Muscle of arm (tissue), 14 donors: ENCODE measurements at places on chromosomes 5 and 9.

GRCh38 chr5:119357270-119357669 is 1.5 kb downstream of the TNFAIP8 start:
- no peak for DNase-seq

DNA sequence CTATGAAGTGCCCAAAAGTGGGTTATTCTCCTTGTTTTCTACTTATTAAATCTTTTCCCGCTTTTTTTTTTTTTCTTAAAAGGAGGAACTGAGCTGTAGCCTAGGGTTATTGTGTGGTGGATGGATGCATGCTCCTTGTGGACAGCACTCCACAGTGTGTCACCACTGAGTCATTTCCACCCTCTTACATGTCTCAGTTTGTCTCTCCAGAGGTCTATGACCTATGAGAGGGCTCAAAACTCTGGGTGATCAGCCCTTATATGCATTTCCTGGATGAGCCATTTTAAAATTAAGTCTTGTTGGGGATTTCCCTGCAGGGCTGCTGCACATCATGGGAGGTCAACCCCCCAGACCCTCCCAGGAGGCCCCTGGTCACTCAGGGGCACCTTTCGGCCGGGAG is 102.2 kb upstream of the MOCS2 start:
- DNase-seq, result no peak

GRCh38 chr5:55668356-55668755 is 43.8 kb downstream of the SLC38A9 start:
- no peak for DNase-seq

- DNase-seq, result no peak
Observed at GRCh38 chr9:126906091-126906490, 8.5 kb upstream of the RALGPS1 start.

- DNase-seq, result peak; percentile 17
Observed at GRCh38 chr9:21402386-21403251, 6.3 kb upstream of the IFNA8 start.

DNA sequence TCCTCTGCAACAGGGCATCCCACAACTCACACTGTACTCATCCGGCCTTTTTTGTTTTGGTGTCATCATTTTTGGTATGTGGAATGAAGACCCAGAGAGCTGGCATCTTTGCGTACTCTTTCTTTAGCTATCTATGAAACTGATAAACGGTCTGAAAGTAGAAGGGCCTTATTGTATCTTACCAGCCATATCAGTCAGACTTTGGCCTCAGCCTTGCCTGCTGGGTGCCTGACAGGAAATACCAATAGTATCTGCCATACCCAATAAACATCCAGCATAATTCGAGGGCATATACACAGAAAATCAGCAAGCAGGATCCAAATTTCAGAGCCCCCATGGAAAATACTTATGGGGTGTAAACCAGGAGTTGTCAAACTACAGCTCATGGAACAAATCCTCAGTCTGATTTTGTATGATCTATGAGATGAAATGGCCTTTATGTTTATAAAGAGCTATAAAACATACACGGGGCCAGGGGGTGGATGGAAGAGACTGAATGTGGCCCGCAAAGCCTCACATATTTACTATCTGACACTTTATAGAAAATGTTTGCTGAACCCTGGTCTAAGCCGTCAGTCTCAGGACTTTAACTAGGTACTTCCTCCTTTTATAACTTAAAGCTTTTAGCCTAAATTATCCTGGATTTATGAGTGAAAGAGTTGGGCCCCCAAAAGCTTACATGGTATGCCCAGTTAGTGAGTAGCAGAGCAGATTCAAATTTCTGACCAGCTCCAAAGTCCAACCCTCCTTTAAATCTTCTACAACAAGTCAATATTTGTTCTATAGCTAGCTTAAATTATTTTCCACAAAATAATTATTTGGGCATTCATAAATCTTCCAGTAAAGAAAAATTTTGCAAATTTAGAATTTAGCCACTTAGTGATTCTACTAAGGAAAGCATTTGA is 308.0 kb upstream of the PUM3 start:
- no peak for DNase-seq

DNA sequence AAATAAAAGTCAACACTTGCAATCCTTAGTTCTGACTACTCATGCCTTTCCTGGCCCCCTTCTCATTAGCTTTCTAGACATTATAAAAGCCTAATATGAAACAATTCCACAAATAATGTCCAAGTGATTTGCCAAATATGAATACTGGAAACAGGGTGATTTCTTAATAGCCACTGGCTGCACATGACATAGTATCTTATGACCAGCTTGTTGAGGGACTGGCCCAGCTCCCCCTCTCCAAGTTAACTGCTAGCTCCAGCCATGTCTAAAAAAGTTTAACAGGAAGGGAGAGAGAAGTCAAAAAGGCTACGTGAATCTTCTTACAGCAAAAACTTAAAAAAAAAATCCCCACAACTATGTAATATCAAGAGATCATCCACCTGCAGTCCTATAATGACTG is 1.5 kb downstream of the CERT1 start:
- no peak for DNase-seq

DNA sequence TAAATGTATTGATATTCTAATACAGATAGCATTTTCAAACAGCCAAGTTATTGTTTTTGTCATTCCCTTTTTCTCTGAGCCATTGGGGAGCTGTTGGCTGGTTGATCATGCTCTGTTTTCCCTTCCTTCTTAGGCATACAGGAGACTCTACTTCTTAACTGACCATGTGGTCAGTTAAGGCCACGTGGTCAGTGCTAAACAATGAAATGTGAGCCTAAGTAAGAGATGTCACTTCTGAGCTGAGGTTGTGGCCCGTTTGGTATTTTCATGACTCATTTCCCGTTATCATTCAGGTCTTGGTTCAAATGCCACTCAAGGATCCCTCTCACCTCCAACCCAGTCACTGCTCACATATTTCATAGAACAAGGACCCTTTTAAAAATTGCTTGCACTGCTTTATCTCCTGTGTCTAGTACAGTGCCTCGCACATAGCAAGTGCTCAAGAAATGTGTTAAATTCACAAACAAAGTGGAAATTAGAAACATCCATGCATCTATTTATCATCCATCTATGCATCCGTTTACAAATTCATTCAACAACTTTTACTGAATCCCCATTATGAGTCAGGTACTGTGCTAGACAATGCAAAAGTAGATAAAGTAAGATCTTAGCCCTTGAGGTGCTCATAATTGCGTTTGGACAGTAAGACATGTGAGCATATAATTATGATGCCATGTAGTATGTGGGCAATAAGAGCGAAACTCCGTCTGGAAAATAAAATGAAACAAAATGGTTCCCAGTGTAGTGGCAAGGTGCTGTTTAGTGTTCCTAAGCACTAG is 50.7 kb downstream of the ARRDC3 start:
- DNase-seq, result no peak

DNA sequence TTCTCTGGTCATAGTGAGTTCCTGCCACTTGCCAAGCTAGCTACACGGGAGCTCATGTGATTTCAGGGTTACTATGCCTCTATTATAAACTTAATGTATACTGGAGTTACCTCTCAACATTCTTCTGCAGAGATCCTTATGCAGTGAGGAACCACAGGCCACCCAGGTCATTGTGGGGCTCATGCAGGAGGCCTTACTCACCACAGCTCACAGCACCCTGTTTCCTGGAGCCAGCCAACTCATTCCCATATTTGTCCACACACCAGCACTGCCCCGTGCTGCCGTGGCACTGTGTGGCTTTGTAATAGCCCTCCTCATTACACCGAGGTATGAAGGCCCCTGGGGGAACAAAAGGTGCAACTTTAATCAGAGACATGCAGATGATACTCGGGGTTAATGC is 520.0 kb downstream of the SPOCK1 start:
- no peak for DNase-seq

DNA sequence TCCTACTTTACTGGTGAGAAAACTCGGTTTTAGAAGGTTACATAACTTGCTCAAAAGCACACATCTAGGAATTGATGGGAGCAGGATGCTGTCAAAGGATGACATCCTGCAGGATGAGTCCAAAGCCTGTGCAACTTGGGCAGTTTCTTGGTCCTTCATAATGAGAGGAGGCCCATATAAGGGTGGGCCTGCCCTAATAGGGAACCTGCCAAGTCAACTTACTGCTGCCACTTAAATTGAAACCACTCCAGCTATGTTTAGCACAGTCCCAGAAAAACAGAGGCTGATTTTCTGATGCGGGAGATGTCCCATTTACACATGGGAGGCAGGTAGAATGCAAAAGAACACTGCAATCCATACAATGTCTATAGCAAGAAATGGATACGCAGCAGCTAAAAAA is 61.8 kb downstream of the FBXO38 start:
- DNase-seq, result no peak

GRCh38 chr5:3364941-3365340 is 230.7 kb upstream of the IRX1 start:
- DNase-seq, result no peak

DNA sequence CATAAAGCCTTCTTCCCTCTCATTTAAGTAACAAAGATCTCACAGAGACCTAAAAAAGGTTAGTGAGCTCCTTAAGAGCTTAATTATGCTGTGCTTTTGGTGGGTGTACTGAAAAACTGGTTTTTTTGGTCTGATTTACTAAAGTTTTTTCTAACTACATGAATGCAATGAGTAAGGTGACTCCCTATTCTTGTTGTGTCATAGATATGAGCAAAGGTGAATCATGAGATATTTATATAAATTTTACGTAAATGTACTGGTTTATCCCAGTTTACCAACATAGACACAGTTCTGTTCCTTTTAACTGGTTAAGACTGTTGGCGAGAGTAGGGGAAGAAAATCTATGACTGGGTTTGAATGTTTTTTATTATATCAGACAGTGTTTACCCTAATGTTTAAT is 250.5 kb downstream of the NR2F1-AS1 start:
- DNase-seq, result no peak

DNA sequence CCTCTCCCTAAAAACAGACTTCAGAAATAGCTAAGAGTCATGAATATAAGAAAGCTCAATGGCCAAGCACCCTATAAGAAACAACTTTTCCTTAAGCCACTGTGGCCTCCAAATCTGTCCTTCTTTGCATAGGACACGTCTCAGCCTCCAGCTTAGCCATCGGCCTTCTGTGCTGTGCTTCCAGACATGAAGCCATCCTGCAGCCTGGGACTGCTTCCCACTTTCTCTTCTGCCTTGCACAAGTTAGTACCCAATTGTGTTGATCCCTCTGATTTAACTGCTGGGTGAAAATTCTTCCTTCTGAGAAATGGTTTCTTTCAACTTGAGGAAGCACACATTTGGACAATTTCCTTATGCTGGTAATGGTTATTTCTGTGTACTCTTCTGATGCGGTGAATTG is 334.7 kb downstream of the MARCHF11 start:
- DNase-seq, result no peak

DNA sequence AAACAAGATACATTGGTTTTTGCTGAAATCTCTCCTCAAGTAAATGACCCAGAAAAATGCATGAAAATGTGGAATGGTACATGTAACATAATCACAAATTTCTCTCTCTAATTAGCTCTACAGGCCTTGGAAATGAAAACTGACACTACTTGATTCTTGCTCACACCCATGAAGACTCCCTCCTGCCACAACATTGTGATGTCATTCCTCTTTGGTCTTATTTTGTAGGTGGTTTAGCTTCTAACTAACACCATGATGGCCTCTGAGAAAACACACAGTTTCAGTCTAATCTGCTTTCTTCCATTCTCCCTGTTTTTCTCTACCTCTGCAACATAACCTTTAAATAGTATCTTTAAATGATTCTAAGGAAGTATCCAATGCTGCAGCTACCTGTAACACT is 78.6 kb upstream of the FAM174A start:
- no peak for DNase-seq

DNA sequence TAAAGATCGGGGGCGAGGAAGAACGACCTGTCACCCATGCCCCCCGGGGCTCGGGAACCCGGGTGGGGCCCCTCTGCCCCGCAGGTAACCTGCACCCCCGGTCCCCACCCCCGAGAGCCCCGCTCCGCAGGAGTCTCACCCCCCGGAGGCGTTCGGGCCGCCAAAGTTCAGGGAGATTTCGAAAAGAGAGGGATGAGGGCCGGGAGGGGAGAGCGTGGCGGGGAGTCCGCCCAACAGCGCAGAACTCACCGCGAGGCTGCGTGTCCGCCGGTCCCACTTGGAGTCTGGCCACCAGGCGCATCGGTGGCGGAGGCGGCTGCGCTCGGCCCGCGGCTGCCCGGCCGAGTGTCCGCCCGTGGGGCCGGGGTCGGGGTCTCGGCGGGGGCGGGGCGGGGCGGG is at the start of gene PHF19:
Gene PHF19 (minus strand): TSS at position 347 of the 399 bp plus-strand sequence. CDS start 2,447 bp downstream, outside the sequence.
- DNase-seq, result no peak

GRCh38 chr9:137198902-137199283 is 1.6 kb downstream of the TPRN start:
- DNase-seq, result no peak

DNA sequence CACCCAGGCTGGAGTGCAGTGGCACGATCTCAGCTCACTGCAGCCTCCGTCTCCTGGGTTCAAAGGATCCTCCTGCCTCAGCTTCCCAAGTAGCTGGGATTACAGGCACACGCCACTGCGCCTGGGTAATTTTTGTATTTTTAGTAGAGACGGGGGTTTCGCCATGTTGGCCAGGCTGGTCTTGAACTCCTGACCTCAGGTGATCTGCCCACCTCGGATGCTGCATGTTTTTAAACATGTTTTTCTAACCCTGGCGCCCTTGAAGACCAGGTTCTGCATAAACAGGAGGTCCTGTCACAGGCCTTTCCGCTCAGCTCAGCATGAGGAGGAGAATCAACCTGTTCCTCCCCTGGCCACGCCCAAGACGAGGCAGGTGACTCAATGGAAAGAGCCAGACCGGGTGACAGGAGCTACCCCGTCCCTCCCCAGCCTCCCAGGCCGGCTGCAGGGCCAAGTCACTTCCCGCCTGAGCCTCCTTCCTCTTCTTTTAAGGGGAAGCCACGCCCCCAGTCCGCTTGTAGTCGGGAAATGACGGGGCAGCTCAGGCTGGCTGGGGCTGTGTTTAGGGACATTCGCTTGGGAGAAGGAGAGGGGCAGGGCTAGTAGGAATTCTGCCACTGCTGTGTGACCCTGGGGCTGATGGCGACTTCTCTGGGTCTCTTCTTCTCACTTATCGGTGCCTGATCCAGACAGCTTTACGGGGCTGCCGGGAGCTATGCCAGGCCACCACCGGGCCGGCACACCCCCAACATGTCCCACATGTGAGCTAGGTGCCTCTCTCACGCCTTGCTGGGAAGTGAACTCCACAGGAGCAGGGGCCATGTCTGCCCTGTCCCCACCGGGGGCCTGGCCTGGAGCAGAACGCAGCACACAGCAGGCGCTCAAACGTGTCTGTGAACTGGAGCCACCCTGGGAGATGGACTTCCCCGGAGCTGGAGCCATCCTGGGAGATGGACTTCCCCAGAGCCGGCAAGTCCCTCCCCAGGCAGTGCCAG is 6.1 kb downstream of the NOTCH1 start:
- DNase-seq, result peak; percentile 54

- no peak for DNase-seq
Observed at GRCh38 chr5:1724822-1725602, 74.6 kb downstream of the MRPL36 start.

GRCh38 chr9:135056541-135056940 is 30.9 kb upstream of the OLFM1 start:
- no peak for DNase-seq
